ENCODE measurements at places on chromosomes 2 and 18.
A peak's percentile ranks its signal among the peaks of the same experiment; 100 is the strongest.

GRCh38 chr2:233819884-233820773 is 34.2 kb downstream of the HJURP start:
- no peak for DNase-seq

- DNase-seq = no peak
Measured at GRCh38 chr2:5734859-5735520, 42.8 kb downstream of the SOX11 start.

DNA sequence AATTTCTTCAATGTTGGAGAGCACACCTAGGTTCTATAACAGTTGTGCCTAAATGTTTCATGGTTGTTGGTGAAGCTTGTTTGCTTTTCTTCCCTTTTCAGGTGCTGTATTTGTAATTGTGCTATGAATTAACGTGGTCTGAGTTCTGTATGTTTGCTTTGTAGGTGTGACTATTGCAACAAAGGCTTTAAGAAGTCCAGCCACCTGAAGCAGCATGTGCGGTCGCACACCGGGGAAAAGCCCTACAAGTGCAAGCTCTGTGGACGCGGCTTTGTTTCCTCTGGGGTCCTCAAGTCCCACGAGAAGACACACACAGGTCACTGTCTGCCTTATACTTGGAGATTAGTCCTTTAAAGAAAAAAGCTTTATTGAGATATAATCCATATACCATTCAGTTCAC is 91.2 kb downstream of the ZNF236 start:
- no peak for DNase-seq

DNA sequence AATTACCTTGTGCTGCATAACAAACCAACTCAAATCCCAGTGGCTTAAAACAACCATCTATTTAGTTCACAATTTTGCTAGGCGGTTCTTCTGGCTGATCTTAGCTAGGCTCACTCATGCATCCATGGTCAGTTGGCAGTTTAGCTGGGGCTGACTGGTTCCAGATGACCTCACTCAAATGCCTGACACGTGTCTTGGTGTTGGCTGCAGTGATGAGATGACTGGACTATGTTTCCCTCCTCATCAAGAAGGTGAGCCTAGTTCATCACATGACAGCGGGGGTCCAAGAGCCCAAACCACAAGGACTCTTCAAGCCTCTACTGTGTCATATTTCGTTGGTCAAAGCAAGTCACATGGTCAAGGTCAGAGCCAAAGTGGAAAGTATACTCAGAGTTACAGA is 42.7 kb upstream of the ACTR3 start:
- no peak for DNase-seq

GRCh38 chr2:153386481-153386897 is 92.1 kb downstream of the RPRM start:
- DNase-seq = no peak

- no peak for DNase-seq
Measured at GRCh38 chr2:109265369-109265768, 136.4 kb downstream of the SH3RF3 start.

GRCh38 chr2:33291278-33292013 is 185.0 kb upstream of the RASGRP3 start:
- DNase-seq = no peak

GRCh38 chr2:219658196-219658846 is 30.9 kb downstream of the SLC4A3 start:
- no peak for DNase-seq

DNA sequence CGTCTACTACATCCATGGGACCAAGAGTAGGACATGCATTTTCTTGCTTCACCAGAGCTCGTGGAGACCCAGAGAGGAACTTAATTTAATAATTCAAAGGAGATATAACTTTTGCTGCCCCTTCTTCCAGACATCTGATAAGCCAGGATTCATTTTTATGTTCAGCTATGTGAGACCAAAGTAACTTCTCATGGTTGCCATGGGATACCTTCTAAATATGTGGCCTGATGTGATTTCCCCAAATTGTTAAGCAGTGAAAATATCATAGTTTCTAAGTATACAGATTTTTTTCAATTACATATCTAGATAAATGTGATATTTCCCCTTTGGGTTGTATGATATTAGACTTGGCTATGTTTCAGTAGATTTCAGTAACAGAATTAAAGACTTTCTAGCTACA is 185.5 kb upstream of the FN1 start:
- DNase-seq = no peak

- no peak for DNase-seq
Measured at GRCh38 chr2:72035518-72036172, 112.0 kb downstream of the CYP26B1 start.

GRCh38 chr2:48474574-48475298 is 55.2 kb upstream of the STON1 start:
- DNase-seq = no peak

GRCh38 chr2:219541611-219542180 is 1.9 kb downstream of the CHPF start:
- DNase-seq = peak; percentile 91

- DNase-seq = no peak
Measured at GRCh38 chr2:147846412-147847081, 1.7 kb downstream of the ACVR2A start.

DNA sequence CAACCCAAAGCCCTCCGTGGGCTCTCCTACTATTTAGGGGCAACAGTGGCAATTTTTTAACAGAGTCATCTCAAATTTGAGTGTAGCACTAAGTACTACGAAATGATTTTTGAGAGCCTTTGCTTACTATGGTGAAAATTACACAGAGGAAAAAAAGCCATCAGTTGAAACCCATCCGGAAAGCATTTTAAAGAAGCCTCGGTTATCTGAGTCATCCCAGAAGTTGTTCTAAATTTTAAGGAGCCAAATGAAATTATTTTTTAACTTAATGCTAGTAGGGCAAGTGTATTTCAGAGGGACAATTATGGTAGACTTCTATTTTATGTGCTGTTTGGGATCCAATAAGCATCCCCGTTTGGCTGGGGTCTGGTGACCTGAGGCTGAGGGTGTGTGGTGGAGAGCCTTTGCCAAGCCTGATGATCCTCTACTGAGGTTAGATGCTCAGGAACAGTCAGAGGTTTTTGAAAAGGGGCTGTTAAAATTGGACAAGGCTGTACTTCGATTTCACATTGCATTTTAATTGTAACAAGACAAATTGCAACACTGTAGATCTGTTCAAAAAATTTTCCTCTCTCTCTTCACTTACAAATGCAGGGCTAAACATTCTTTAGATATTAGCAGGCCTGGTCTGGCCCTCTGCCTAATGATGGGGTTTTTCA is 47.0 kb downstream of the RAPGEF4 start:
- DNase-seq = no peak

- no peak for DNase-seq
Measured at GRCh38 chr2:23504591-23504990, 119.6 kb downstream of the KLHL29 start.

DNA sequence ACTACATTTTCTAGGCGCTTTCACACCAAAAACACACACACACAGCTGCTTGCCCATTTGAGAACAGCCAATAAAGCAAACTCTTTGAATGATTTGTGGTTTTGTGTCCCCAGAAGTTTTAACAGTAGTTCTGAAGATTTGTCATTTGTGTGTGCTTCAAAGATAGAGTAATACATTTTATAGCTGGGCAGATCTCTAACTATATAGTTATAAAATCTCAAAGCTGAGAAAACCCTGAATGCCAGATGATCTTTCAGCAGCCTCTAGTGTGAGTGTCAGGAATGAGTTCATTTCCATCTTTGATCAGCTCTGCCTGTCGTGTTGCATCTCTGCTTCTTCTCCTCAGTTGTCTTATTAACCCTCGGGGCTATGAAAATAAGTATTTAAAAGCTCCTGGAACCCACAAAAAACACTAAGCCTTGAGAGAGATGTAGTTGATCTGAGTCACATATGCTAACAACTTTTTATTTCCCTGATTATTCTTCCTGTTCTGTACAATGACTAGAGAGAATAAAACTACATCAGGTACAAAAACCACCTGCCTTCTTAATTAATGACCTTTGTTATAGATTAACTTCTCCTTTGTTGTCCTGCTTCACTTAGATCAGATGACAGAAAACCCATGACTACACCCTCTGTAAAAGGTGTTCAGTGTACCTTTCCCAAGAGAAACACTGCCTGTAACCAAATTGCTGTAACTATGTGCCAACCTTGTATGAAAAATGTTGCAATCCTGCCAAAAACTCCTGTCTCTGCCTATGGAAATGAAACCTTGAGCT is 30.0 kb upstream of the SLC3A1 start:
- no peak for DNase-seq

DNA sequence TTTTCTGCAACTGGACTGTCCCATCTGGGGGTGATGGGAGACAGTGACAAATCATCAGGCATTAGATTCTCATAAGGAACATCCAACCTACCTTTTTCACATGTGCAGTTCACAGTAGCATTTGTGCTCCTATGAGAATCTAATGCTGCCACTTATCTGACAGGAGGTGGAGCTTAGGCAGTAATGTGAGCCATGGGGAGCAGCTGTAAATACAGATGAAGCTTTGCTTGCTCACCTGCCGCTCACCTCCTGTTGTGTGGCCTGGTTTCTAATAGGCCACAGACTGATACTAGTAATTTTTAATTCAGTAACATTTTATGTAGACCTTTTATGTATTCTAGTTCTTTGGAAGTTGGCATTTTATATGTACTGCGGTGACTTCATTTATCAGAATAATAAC is 180.1 kb upstream of the SPOPL start:
- no peak for DNase-seq

GRCh38 chr2:218286570-218287459 is 5.5 kb downstream of the TMBIM1 start:
- DNase-seq = peak; percentile 91

DNA sequence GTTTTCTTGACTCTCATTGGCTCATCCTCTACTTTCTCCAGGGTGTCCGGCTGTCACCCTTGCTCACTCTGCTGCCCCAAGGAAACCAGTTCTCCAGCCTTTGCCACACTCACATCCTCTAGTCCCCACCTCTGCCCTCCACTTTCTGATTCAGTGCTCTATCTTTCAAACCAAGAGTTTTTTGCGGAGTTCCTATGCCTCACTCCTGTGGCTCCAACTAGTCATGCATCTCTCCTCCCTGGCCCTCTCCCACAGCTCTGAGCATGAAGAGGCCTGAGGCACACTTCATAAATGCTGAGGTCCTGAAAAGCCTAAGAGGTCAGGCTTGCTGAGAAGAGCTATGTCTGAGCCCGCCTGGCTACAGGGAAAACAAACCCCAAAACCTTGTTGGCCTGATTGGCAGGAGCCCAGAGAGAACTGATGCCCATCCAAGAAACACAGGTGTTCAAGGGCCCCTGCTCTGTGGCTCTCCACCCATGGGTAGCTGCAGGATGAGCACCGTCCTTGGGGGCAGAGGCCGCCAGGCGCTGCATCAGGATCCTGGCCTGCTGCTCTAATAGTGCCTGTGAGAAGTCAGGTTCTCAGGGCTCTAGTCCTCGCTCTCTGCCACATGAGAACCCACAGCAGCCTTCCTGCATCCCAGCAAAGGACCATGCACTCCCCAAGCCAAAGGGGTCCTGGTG is 42.1 kb downstream of the HS1BP3 start:
- DNase-seq = no peak

GRCh38 chr2:67650291-67651133 is 253.4 kb downstream of the ETAA1 start:
- no peak for DNase-seq

GRCh38 chr2:208304695-208305094 is 38.6 kb downstream of the PIKFYVE start:
- DNase-seq = no peak

- DNase-seq = peak; percentile 46
Measured at GRCh38 chr2:241659150-241659739, 21.8 kb downstream of the ATG4B start.

DNA sequence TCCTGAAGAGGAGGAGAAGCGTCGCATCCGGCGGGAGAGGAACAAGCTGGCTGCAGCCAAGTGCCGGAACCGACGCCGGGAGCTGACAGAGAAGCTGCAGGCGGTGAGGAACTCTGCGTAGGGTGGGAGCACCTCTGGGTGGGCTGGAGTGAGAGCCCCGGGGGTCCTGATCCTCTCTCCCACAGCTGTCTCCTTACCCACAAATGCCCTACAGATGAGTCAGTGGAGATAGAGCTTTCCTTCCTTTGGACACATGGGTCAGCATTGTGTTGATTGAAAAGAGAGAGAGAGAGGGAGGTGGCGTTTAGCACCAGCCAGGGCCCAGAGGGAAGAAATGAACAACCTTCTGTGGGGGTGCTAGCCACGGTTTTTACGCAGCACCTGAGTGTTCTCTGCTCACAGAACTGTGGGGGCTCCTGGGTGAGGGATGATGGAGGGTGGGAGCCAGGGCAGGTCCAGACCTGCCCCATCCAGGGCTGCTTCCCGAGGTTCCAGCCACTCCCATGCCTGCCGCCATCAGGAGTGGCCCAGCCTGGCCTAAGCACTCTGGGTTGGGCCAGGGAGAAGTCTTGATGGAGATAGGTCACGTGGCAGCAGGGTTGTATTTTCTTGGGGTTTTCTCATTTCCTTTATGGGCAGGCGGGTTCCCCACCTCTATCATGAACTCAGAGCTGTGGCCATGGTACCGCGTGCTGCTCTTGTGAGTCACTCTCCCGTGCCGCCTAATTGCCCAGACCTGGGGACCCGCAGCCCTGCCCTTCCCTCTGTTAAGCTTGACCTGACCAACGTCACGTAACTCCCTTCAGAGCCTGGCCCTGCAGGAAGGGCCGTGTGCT is 16.3 kb downstream of the FOSL2 start:
- peak; percentile 82 for DNase-seq
